ENCODE measurements at places on chromosomes 5 and 9.

DNA sequence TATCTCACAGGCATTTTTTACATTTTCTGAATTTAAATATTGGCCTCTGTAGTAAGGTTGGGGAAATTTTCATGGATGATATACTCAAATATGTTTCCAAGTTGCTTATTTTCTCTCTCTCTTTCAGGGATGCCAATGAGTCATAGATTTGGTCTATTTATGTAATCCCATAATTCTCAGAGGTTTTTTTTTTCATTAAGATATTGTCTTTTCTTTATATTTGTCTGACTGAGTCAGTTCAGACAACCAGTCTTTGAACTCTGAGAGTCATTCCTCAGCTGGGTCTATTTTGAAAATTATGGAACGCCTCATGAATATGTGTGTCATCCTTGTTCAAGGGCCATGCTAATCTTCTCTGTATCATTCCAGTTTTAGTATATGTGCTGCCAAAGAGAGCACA is 223.2 kb downstream of the PCSK1 start:
- no peak overlapping the region for H3K27ac ChIP-seq
- no peak overlapping the region for H3K4me3 ChIP-seq
- H3K27me3 ChIP-seq, result no peaks in the 10 kb centered on the region
- H3K36me3 ChIP-seq, result no peaks in the 10 kb centered on the region

GRCh38 chr5:17224858-17225511 is 7.6 kb downstream of the BASP1 start:
- no peaks in the 10 kb centered on the region for H3K27me3 ChIP-seq
- no peak overlapping the region for H3K4me3 ChIP-seq

DNA sequence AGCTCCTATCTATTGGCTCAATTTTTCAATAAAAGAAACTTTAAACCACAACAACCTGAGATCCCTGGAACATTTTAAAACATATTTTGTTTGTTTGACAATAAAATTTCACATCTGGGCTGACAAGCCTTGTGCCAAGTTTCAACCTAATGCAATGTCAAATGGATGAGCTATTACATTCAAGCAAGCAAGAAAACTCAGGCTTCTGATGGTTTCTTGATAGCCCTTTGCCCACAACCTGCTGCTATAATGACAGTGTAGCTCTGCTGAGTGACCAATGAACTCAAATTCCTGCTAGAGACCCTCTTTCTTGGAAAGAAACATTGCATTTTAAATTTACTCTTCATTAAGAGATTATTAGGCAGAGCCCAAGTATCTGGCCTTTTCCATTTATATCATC is 472.9 kb downstream of the ARHGEF28 start:
- no peak overlapping the region for H3K4me3 ChIP-seq
- H3K36me3 ChIP-seq, result no peaks in the 10 kb centered on the region
- no peaks in the 10 kb centered on the region for H3K27me3 ChIP-seq
- no peak for DNase-seq
- H3K4me1 ChIP-seq, result peaks cover 6% of the 10 kb centered on the region

GRCh38 chr5:35880156-35880555 is 23.5 kb downstream of the IL7R start:
- no peaks in the 10 kb centered on the region for H3K36me3 ChIP-seq
- no peak for DNase-seq
- no peaks in the 10 kb centered on the region for H3K27me3 ChIP-seq
- H3K27ac ChIP-seq, result no peak overlapping the region
- H3K4me3 ChIP-seq, result no peak overlapping the region

DNA sequence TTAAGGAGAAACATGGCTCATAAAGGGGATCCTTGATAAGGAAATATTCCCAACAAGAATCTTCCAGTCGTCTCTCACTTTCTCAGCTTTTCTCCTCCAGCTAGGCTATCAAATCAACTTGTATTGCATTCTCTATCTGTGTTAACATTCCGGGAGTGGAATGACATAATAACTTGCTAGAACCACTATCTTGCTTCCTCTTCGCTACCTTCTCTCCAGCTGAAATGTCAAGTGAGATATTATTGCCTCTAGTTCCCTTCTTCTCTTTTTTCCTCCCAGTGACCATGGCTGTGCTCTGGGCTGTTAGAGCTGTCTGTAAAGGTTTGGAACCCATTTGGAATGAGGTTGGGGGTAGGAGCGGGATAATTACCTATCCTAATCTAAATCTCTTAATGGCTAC is 1329.5 kb upstream of the WWC1 start:
- H3K27me3 ChIP-seq, result 0 out of 2 replicates have a peak, but pooled peaks cover 3% of the 10 kb centered on the region
- H3K4me1 ChIP-seq, result no peaks in the 10 kb centered on the region
- H3K27ac ChIP-seq, result no peak overlapping the region
- no peak overlapping the region for H3K4me3 ChIP-seq
- no peak for DNase-seq

DNA sequence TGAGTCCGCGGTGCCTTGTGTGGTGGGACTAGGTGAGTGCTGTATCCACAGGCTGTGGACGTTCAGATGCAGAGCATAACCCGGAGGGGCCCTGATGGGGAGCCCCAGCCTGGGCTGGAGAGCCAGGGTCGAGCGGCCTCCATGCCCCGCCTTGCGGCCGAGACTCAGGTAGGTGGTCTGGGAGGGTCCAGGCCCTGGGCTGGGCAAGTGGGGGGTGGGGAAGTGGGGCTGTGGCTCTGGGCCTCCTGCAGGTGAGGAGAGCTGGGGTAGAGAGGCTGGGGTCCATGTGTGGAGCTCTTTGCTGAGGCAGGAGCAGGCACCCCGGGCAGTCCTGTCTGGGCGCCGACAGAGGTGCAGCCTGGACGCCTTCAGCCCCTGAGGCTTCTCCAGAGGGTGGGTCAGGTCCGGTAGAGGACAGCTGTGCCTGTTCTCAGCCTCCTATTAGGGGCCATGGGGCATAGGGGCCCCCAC is 241.1 kb downstream of the CACNA1B start:
- no peak for DNase-seq
- H3K27ac ChIP-seq, result no peak overlapping the region
- no peak overlapping the region for H3K4me3 ChIP-seq
